Stimulated activated CD8-positive, alpha-beta memory T cell treated with anti-CD3 and anti-CD28 coated beads, Interleukin-4, amount 100 ng/mL, for 1 hour (primary cell): ENCODE measurements at places on chromosomes 13 and 19.

DNA sequence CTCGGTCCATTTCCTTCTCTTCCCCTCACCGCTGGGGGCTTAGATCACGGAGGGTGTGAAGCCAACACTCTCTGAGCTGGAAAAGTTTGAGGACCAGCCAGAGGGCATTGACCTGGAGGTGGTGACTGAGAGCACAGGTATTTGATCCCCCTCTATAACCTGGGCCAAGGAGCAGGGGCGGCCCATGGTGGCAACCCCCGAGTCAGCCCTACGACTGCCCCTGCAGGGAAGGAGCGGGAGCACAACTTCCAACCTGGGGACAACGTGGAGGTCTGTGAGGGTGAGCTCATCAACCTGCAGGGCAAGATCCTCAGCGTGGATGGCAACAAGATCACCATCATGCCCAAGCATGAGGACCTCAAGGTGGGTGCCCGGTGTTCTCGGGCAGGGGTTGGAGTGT lies 11.6 kb upstream of the TIMM50 start:
- no peak for DNase-seq

- DNase-seq, result no peak
Measured at GRCh38 chr19:10288662-10289166, 1.0 kb upstream of the ICAM5 start.

DNA sequence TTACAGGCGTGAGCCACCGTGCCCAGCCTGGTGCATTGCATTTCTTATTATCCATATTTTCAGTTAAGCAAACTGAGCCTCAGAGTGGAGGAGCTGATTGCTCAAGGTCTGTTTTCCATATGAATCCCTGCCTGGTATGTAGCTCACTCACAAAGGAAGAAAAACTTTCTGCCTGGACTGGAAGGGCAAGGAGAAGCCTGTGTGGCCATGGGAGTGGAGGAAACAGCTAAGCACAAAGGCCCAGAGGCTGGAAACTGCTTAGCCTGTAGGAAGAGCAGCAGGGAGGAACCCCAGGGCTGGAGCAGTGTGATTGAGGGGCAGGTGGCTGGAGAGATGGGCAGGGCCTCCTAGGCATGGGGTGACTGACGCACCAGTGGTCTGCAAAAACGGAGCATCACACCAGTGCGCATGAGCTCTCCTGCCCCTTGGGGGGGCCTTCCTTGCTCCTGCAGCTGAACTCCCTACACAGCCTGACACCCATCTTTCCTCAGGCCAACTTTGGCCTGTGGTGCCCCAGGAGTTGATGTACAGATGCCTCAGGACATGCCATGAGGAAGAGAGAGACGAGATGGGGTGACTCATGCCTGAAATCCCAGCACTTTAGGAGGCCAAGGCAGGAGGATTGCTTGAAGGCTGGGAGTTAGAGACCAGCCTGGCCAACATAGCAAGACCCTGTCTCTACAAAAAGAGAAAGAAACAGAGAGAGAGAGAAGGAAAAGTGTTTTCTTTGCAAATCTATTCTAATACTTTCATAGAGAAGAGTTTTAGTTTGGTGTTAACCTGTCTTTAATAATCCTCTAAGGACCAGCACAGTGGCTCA lies 2.8 kb upstream of the HNRNPM start:
- no peak for DNase-seq

DNA sequence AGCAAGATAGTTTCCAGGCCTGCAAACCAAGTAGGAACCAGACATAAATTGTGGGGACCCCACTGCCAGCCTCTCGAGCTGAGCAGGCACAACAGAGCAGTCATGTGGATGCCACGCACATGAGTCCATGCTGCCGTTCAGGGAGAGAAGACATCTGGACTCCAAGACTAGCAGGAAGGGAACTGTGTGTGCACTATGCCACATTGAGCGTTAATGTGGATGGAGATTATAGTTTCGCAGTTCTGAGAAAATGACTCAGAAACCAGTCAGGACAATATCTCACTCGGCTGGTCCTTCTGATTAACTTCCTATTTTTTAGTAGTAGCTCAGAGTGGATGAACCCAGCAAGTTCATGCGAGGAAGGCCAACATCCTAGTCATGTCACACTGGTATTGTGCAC lies 124.9 kb downstream of the CRYL1 start:
- no peak for DNase-seq

DNA sequence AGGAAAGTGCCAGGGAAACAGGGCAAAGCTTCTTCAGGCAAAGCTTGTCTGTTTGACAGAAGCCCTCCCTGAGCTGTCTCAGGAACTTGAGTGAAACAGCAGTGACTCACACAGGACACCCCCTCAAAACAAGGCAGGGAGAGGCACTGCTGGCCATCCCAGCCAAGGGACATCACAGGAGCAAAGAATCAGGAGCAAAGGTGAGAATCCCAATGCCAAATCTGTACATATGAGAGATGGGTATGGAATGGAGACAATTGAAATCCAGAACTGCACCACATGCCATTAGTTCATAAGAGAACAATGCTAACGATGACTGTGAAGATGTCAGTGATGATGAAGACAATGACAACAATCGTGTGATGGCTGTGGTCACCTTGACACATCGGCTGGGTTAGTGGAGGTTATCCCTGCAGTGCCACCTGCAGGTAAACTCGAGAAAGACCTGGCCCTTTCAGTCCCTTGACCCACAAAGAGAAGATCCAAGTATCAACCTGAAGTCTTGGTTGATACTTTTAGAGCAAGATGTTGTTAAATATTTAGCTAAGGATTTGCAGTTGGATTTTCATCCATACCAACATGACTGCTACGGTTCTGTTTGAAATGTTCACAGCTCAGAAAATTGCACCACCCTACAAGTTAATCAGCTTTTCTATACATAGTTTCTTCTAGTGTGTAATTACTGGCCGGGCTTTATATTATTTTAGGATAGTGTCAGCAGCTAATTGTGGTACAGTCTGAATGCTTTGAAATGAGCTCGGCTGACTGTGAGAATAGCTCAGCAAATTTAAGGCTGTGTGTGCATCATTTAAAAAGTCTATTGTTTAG lies 42.0 kb upstream of the IPO5 start:
- DNase-seq, result no peak

GRCh38 chr13:79686441-79686840 lies 205.5 kb downstream of the NDFIP2 start:
- DNase-seq, result no peak

DNA sequence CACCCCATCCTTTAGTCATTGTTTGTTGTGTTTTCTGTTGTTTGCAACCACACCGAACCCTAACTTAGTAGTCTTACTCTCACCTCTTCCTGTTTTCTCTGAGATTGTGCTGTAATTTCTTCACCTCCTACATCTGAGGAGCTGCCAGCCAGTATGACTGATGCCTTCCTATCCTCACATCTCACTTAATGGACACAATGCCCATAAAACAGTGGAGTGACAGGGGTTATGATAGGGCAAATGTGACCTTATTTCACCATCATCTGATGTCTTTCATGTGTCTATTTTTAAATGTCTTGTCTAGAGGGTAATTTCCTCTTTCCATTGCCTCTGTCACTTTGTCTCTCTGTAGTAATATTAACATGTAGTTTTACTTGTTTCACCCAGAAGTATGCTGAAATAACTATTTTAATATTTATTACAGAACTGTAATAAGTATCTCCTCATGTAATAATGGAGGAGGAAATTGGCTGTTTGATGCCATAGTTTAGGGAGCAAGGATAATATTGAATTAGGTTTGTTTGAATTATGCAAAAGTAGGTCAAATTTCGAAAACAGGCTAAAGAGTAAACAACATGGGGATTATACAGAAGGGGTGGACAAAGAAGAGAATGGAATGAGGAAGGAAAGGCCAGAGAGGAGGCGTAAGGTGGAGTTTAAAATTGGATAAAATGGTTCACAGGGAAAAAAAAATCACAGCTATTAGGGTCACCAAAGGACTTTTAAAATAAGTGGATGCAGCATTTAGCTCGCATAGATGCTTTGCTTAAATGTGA lies 103.5 kb upstream of the SPRY2 start:
- DNase-seq, result no peak

DNA sequence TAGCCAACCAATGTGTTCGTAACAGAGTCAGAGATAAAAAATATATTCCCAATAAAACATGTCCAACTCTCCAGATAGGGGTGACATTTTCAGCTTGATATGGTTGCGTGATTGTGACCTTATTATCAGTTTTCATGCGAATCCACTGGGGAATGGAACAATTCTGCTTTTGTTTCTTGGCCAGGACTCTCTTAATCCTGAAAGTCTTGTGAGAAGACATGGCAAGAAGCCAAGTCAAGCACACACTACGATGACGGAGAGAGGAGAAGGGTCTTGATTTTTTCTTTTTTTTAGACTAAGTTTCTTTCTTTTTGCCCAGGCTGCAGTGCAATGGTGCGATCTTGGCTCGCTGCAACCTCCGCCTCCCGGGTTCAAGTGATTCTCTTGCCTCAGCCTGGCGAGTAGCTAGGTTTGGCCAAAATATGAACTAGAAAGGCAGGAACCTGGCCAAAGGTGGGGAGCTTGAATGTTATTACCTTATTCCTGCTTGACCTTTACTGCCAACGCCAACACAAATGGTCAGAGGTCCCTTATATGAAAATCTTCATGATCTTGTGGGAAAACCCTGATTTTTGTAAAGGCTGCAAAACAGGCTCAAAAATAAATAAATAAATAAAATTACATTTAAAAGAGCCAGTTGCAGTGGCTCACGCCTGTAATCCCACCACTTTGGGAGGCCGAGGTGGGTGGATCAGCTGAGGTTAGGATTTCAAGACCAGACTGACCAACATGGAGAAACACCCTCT lies 14.5 kb downstream of the ZNF816 start:
- no peak for DNase-seq

GRCh38 chr13:31890946-31891345 lies 140.6 kb upstream of the FRY start:
- no peak for DNase-seq
